ENCODE measurements at places on chromosomes 12 and 14.

DNA sequence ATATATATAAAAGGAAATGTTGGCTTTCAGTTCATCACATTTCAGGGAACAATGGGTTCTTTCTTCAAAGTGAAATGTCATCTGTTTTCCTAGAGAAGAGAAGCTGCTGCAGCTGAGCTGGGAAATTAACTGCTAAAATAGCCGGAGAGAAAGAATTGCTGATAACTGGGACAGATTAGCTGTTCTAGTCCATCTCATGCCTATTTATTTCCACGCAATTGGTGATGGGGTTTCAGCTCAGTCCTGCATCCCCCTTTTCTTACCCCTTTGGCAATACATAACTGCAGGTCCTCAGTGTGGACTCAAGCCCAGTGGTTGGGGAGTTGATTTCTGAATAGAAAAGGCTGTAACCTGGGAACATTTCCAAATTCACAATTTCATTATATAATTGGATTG is 436.9 kb upstream of the TMEM132C start:
- DNase-seq, result no peak

GRCh38 chr14:32764131-32764530 is 174.5 kb upstream of the NPAS3 start:
- DNase-seq, result no peak

- no peak for DNase-seq
Measured at GRCh38 chr12:26027401-26027800, 68.9 kb downstream of the RASSF8 start.

DNA sequence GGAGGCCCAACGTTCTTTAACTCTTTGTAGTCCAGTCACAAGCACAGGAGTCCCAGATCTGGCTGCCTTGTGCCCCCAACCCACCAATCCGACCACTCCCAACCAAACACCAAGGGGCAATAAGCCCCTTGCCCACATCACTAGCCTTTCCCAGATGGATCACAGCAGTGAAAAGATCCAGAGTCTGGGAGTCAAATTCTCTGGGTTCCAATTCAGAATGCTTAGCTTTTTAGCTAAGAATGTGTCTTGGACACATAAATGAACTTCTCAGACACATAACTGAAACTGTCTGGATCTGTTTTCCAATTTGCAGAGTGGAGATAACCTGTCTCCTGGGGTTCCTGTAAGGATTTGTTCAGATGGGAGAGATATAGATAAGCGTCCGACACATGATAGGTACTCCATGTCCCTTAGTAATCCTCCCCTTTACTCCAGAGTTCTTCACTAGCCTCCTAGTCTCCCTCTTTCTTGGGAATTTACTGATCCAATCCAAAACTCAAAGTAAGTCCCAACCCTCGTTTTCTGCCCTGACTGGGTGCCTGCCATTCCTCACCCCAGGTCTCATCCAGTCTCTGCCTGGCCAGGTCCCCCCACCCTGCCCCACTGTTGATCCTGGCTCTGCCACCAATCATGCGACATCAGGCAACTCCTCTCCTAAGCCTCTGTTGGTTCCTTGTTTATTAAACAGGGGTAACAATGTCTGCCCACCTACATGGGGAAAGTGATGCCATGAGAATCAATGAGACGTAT is 439 bp upstream of the TNFRSF1A start:
- no peak for DNase-seq

- no peak for DNase-seq
Measured at GRCh38 chr12:59088673-59089072, 168.4 kb upstream of the LRIG3 start.

DNA sequence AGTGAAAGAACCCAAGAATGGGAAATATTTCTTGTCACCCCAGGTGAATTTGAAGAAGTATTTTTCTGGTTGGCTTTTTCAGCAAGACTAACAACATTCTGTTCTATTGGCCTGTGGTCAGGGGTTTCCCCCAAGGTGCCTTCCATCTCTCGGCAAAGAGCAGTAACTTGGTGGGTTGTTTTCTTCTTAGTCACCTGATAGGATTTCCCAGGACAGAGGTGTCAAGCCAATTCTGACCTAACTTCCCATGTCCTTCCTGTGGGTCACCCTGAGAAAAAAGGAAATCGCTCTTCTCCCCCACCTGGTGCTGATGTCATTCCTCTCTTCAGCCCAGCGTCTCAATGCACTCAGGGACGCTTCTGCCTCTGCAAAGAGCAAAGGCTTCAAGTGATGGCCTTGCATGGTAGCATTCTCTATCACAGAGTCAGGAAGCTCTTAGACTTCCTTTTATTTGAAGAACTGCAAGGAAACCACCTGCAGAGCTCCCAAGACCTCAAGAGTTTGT is 16.1 kb upstream of the IFNG start:
- DNase-seq, result peak; percentile 12
